Stimulated activated CD8-positive, alpha-beta memory T cell treated with anti-CD3 and anti-CD28 coated beads, Interleukin-7, amount 100 ng/mL, for 48 hours (primary cell): ENCODE measurements at places on chromosomes 3 and 15.

DNA sequence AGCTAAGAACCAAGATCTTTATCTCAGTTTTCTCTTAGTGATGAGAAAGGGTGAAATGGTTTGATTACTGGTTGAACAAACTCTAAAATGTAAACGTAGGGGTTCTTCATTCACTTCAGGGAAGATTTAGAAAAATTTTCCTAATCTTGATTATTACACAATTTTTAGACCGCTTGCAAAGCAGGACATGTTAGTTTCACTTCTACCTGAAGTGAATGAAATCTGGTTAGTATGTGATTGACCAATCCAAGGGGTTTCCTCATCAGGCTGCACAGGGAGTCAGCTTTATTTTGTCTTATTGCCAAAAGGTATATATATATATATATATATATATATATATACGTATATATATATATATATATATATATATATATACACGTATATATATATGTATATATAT, 740.4 kb downstream of the TUSC7 start:
- no peak for DNase-seq

DNA sequence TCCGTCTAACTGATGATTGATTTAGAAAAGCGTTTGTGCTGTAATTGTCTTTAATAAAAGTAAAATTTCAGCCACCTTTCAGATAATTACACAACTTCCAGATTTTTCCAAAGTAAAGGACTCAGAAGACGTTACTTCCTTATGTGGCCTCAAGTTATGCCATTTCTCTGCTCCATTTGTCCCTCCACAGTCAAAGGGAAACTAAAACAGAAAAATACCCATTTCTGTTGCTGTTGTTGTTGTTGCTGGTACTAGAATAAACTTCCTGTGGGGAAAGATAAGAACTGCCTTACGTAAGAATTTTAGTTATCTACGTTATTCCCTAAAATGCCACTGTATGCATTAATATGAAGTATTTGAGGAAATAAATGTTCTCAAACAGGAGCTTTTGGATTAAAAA, 153.9 kb downstream of the P3H2 start:
- DNase-seq = no peak

GRCh38 chr3:67018789-67019526, 20.9 kb downstream of the KBTBD8 start:
- DNase-seq = no peak

DNA sequence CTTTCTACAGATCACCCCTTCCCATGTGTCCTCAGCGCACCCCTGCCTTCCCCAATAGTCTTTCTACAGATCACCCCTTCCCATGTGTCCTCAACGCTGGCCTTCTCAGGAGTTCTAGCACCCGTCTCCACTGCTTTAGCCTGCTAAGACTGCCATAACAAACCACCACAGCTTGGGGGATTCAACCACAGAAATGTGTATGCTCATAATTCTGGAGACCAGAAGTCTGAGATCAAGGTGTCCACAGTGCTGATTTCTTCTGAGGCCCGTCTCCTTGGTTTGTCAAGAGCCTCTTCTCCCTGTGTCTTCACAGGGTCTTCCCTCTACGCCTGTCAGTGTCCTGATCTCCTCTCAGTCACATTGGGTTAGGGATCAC, 68.1 kb upstream of the CGNL1 start:
- DNase-seq = no peak

- DNase-seq = no peak
Measured at GRCh38 chr15:99850517-99850916, 117.3 kb upstream of the LYSMD4 start.

- DNase-seq = no peak
Measured at GRCh38 chr3:174170248-174170647, 688.9 kb upstream of the NAALADL2 start.

DNA sequence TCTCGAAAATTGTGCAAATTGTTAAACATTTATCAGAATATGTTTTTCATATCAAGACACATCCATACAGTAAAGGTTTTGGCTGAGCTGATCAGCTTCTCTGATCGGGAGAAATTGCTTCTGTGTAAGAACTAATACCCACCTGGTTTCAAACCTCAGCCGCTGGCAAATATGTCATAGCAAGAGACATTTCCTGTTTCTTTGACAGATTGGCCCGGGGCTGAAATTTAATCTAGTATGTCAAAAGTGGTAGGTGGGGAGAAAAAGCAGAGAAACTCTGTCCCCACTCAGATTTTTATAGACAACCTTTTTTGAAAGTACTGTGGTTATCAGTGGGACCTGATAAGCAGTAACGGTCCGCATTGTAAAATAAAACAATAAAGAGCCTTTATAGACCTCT, 88.8 kb upstream of the SLC24A5 start:
- DNase-seq = no peak

DNA sequence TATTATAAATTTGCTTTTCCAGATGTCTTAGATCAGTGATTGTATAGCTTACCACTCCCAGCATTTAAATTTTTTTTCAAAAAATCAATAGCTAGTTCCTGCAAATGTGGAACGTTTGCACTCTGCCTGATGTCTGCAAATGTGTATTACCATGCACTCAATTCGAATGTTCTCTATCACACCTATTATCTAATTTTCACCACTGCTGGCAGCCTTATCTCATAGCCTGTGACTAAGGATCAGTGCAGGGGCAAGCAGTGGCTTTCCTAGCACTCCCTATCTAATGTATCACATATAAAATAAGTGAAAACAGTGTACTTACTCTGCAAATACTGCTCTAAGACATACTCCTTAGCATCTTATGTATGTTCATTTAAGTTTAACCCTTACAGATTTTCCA, 196.3 kb upstream of the PLSCR5 start:
- DNase-seq = no peak

DNA sequence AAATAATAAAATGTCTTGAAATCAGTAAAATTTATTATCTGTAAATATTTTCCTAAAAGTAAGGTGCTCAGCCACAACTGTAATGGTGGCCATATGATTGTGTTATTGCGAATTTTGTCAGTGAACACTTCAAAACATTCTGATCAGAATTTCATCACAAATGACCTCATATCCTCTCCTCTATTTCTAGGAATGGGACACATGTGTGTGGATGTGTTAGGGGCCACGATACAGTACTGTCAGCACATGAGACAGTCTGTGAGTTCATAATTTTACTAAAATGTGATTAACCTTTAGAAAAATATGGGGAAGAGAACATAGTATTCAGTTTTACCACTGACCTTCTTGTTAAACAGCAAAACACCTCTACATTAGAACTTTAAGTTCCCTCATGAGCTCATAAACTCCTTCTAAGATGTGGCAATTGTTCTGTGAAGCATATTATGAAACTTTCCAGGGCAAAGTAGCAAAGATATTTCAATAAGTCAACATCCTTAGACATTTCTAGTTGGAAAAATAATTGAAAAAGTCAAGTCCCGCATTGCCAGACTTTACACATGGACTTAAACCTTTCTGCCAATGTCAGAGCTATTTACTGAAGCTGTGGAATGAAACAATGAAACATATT, 158.2 kb upstream of the ABI3BP start:
- no peak for DNase-seq

DNA sequence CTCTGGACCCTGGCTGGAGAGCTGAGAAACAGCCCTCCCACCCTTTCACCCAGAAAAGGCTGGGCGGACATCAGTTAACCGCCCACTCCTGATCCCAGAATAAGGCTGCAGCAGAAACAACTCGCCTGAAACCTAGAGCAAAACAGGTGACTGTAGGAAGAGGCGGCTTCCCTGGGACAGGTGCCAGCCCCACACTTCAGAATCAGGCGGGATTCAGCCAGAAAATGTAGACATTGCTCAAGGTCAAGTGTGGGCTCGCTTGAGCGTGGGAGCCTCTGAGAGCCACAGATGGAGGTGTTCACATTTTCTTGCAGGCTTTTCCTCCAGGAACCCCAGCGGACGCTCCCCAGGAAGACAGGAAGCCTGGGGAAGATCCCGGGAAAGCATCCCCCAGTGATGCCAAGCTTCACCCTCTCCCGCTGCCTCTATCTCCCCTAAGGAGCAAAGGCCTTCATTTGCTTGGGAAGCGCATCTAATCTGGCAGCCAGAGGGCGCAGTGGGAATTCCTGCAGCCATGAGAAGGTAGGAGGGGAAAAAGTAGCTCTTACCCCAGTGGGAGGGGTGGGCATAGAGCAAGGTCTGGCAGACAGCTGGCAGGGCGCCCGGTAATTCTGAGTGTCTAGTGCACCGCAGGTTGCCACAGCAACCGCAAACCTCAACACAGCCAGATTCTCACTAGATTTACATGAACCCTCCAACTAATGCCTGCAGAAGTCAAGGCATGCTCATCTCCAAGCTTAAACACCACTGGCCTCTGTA, 77.7 kb downstream of the OCA2 start:
- peak; percentile 12 for DNase-seq
